ENCODE measurements at places on chromosomes 3 and 15.

DNA sequence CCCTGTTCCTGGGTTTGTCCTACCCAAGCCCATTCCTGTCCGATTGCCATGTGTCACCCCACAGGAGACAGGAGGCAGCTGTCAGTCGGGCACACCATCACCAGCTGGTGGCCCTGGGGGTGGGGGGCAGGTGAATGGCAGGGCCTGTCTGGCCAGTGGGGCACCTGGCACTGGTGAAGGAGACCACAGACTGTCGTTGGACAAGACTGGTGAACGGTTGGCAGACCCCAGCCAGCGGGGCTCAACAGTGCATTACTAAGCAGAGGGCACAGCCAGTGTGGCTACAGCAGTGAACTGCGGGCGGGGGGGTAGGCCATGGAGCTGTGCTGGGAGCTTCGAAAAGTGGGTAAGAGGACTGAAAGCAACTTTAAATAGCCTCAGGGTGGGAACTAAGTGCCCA, 2.1 kb downstream of the SEMA7A start:
- peak; percentile 39 for DNase-seq

- no peak for DNase-seq
These were observed 181.6 kb downstream of the CFAP20DC start for GRCh38 chr3:58868097-58868779.

DNA sequence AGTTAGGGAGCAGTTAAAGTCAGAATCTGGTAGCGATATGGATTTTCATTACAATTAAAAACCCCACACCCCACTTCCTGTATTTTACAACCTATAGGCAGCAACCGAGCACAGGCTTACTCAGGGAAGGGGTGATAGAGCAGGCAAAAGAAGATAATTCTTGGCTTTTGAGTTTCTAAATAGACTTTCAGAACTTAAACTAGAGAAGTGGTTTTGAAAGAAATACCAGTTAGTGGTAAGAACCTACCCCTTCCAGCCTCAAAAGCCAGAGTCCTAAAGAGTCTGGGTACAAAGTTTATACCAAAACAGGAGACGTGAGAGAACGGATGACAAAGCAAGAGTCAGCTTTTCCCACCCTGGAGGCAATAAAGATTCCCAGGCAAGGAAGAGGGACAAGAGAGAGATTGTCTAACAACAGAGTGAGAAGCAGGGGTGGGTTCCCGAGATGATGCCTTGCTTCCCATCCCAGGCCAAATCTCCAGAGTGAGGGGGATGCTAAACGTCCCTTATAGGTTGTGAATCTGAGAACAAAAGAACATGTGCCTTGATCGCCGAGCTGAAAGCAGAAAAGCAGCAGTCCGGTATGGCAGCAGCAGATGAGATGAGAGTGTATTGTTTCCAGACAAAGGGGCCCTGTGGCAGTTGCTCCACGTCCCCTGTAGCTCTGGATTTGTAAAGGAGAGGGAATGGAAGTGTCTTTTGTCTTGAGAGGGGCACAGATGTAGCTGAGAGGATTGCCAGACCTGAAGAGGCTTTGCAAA, 36.8 kb downstream of the KLHL6 start:
- no peak for DNase-seq

- DNase-seq: no peak
These were observed 320.3 kb upstream of the TGFBR2 start for GRCh38 chr3:30286007-30286669.

- no peak for DNase-seq
These were observed 28.4 kb downstream of the DNAJC19 start for GRCh38 chr3:180961087-180961486.

GRCh38 chr3:43854916-43855315, 164.2 kb downstream of the ABHD5 start:
- DNase-seq: no peak

GRCh38 chr3:10522646-10523303, 17.4 kb upstream of the ATP2B2 start:
- DNase-seq: no peak

- no peak for DNase-seq
These were observed 200.0 kb upstream of the UBE2E2 start for GRCh38 chr3:23002836-23003732.

DNA sequence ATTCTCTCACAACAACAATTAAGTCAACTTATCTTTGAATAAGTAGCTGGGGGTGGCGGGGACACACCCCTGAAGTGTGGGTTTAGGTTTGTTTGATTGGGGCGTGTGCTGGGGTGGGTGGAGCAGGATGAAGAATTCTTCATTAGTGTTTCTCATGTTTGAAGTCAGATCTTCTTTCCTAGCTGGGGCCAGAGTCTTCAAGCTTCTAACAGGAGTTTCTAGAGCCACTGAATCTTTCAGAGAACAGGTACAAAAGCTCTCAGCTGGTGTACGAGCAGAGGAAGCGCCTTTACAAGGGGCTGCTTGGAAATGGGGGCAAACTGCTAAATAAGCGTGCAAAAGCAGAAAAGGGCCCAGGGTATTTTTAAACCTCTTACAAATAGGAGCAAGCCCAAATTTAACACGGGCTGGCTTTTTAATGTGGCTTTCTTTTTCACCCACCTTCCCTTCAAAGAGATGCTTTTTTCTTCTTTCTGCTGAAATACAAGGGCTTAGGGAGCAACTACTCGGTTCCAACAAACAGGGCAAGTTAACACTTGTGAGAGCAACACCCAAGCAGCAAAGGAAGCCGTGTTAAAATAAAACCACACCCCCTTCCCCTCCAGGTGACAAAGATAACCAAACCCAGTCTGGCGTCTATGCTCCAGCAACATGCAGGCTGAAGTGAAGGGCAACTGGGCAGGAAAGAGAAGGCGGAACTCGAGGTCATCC, 86.9 kb upstream of the RASGRP1 start:
- DNase-seq: peak; percentile 40

- DNase-seq: no peak
These were observed 195.6 kb downstream of the XXYLT1 start for GRCh38 chr3:195075199-195075940.

DNA sequence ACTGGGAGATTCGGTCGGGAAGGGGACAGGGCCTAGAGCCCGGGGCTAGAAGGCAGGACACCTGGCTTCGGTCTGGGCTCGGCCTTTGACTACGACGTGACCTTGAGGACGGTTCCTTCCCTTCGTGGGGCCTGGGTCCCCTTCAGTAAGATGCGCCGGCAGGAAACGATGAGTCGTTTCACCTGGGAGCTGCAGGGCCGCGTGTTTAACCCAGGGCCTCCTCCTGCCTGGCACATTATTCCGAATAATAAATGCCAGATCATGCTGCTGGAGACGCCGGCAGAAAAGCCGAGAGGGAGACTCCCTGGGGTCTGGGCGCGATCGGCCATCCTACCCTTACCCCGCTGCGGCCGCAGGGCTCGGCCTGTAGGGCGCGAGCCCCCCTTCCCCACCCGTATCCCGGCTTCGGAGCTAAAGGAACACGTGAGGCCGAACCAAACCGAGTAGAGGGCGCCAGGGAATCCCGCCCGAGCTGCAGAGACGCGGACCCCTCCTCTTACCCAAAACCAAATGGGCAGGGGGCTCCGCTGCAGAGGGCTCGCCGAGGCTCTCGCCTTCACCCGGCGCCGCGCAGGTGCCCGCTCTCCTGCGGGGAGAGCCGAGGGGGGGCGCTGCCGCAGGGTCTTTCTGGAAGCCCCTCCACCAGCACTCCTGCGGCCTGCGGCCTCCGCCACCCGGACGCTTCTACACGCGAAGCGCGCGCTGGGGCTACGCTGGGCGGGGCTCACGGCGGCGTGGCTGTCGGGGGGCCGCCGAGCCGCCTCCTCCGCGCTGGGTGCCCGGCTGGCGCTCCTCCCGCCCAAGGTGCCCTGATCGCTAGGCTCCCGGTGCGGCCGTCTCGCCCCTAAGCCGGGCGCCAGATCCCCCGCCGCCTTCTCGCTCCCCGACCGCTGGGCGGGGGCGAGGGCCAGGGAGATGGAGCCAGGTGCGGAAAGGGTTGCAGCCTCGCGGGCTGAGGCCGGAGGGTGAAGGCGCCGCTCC, at the start of gene BDH1:
TSS of gene BDH1 (minus strand) at position 688 of the 981 bp plus-strand sequence. CDS start 9,525 bp downstream, outside the sequence.
- peak; percentile 78 for DNase-seq

GRCh38 chr15:70531576-70531975, 231.8 kb downstream of the UACA start:
- DNase-seq: no peak

GRCh38 chr3:129518581-129518980, 9.9 kb upstream of the RHO start:
- no peak for DNase-seq

DNA sequence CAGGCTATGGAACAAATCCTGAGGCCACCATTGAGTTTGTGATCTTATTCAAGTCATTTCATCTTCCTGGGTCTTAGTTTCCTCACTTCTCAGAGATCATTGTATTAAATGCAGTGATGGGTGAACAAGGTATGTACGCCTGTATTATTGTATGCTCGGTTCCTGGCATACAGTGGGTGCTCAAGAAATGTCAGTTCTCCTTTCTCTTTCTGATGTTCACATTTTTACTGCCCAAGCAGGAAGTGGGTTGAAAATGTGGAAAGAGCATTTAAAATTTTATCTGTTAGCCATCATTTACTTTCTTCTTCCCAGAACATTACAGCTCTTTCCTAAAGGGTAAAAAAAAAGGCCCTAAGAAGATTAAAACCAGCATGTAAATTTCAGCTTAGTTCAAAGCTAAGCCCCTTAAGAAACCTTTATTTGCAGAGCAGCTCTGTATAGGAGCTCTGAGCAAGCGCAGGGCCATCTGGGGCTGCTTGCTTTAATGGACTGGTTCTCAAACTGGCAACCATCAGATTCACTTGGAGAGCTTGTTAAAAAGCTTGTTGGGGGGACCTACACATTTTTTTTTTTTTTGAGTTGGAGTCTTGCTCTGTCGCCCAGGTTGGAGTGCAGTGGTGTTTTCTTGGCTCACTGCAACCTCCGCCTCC, 179.4 kb downstream of the CHST2 start:
- no peak for DNase-seq

DNA sequence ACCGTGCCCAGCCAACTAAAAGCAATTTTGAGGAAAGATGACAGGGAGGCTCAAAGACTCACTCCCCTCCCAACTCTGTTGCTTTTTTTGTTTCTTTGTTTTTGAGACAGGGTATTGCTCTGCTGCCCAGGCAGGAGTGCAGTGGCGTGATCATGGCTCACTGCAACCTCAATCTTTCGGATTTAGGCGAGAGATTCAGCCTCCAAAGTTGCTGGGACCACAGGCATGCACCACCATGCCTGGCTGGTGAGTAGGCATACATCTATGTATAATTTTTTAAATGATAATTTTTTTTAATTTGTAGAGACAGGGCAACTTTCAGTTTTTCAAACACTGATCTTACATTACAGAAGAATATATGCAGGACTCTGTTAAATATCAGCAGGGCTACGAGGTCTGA, 15.8 kb upstream of the THUMPD3 start:
- DNase-seq: no peak

DNA sequence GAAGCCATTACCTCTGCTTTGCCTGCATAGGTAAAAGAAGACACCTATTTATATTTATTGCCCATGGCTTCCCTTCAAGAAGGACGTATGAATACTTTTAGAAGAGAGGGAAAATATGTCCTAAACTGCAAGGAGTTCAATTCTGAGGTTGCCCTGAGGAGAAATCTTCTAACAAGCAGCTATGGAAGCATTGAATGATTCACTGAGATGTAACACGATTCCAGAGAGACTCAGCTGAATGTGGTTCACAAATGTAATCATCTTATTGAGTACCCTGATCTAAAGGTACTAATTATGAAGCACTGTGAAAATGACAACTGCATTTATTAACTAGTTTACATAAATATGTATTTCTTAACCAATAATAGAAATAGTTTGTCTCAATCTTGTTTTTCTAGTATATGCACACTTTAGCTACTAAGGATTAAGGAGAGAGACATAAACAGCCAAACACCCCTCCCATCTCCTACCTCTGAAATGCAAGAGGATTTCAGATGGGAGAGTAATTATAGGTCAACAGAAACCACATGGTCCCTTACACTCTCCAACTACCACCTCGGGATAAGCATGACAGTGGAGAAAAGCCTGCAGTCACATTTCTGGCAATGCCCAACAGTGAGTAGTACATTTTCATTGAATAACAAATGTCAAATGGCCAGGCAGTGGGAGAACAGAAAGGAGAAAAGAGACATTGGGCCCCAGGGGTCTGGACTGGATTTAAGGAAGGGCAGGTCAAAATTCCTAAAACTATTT, 506.2 kb upstream of the IL12A start:
- DNase-seq: no peak

GRCh38 chr15:40397688-40398412, 7.7 kb upstream of the IVD start:
- DNase-seq: no peak

DNA sequence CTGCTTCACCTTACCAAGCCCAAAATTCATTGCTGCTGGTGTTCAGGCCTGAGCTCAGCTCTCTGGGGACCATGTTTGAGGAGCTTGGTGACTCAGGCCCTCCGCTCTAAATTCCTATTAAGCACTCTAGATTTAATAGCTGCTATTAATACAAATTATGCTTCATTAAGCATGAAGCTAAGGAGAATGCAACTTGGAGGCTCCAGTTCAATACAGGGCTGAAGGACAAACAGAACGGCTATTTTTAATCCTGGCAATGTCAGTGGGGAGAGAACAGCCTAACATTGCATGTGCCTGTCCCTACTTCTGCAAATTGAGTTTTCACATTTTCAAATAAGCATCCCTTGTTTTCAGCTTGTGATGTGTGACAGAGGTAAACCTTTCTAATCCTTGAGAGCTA, 80.1 kb upstream of the TRIM42 start:
- no peak for DNase-seq

DNA sequence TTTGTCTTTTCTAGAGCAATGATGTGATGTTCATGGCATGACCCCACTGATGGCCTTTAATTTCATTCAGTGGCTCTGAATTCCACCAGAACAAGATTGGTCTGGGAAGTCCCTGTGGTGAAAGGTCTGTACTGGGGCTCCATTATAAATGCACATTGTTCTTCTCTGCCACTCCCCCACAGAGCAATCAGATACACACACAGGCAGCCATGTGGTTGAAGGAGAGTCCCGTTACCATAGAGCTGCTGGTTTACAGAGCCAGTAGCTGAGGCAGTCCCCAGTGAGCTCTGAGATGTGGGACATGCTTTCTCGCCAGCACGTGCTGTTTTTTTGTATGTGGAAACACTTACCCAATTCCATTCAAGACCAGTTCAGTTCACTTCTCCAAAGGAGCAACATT, 172.7 kb upstream of the TRIM42 start:
- no peak for DNase-seq

- no peak for DNase-seq
These were observed 190.1 kb upstream of the LPP start for GRCh38 chr3:187963677-187964385.

- no peak for DNase-seq
These were observed 29.8 kb downstream of the EPHA6 start for GRCh38 chr3:96844204-96844514.

GRCh38 chr3:191238321-191238817, 39.3 kb downstream of the OSTN start:
- no peak for DNase-seq

Data from activated naive CD4-positive, alpha-beta T cell treated with anti-CD3 and anti-CD28 coated beads, Interleukin-2, amount 50 U/mL, for 16 hours (primary cell).